ENCODE measurements at places on chromosomes 1 and 21.

GRCh38 chr1:231041719-231042261 lies 1.7 kb upstream of the FAM89A start:
- DNase-seq = no peak

DNA sequence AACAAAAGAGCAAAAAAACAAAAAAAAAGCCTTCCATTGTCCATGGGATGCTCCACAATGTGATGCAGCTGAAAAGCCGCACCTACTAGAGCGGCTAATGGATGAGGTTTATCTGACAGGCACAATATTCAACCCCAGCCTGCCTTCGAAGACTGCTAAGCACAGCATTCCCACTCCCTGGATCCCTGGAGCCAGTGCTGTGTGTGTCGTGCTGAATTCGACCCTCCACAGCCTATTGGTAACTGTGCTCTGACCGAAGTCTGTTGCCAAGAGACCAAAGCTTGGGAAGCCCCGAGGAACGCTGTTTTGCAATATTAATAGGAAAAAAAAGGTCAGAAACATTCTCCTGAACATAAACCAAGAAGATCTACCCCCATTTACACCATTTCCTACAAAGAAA lies 57.2 kb upstream of the PUM1 start:
- DNase-seq = no peak

DNA sequence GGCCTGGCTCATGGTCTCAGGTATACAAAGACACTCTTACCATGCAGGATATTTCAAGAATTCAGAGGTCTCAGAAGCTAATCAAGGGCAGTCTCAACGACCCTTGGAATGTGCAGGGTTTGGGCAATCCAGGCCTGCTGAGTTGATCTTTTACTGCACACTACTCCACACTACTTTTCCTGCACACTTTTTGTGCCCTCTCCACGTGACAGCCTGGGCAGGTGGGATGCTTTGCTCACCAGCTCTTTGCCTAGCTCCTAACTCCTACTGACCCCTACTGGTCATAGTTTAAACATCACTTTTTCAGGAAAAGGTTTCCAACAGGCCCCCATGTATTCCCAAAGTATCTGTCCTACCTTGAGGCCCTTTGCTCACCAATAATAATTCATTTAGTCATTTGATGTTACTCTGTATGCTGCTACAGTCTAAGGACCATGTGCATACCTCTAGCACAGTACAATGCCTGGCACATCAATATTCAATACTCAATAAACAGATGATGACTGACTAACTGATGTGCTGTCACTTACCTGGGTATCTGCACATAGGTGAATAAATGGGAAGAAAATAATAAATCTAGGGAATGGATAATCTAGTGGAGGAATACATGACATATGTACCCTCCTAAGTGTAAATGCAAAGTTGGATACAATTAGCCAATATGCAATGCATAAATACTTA lies 9.6 kb downstream of the DUSP23 start:
- DNase-seq = no peak

- DNase-seq = no peak
Measured at GRCh38 chr1:61839679-61840078, 97.4 kb downstream of the PATJ start.

DNA sequence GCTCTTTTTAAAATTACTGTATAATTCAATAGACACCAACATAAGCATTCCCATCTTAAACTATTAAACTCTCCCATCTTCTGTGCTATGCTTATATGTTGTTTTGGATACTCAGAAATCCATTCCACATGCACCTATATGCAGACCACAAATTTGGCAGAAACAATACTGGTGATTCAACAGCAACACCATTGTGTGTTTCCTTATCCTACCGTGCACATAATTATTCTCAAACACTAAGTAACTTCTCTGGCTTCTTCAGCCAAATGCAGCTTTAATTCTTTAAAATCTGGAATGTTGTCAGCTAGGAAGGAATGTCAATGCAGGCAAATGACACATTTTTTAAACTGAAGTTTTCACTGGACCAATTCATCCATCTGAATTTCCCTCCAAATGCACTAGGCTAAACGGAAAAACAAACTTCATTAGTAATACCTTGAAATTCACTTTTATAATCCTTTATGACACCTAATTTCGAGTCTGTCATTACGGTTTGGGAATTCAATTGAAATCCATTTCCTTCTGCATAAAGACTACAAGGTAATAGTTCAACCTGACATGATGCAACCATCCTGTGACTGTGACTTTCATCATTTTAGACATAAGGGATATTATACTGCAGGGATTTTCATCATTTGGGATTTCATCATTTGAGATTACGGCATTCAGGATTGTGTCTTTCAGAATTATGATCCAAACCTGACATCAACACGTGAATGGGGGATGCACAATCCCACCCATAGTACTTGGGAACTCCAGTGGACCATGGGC lies 308.5 kb downstream of the LTN1 start:
- no peak for DNase-seq

- DNase-seq = no peak
Measured at GRCh38 chr1:216726435-216726834, 3.2 kb upstream of the ESRRG start.
